ENCODE measurements at places on chromosomes 1 and 21.

DNA sequence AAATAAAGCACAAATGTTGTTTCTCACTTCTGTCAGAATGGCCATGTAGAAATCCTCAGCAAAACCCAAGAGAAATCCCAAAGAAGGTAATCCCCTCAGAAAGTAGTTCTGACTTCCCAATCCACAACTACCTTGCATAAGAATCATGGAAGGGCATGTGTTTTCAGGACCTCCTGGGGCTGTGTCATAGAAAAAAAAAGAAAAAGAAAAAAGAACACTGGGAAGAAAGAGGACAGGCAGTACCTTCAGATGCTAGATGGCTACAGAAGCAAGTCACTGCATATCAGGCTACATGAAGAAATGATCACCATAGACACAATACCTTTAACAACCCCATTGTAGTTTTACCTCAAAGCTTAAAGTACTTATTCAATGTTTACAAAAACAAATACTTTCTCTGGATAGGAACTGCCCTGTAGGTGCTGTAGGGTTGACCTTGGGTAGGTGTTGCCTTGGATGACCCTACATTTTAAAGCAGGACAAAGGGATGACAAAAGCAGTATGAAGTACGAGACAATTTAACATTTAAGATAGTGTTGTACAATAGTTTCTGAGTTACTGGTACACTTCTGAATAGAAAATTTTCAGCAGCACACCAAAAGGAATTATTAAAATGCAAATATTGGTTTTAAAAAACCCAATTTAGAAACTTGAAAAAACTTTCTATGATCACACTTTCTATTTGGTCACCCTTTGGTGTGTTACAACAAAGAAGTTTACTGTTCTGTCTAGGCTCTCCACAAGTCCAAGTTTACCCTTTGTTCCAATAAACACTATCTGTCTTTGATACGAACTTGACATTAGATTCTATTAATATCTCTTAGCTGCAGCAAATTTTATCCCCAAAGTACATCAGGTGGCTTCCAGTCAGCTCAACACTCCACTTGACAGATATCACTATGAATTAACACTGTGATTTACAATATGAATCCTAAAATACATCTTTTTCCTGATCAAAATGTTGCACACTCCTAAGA is 5.0 kb downstream of the TRIT1 start:
- DNase-seq, result no peak

GRCh38 chr1:24866211-24867083 is 63.6 kb downstream of the RUNX3 start:
- DNase-seq, result no peak

GRCh38 chr1:7754234-7754633 is 16.9 kb upstream of the VAMP3 start:
- no peak for DNase-seq

DNA sequence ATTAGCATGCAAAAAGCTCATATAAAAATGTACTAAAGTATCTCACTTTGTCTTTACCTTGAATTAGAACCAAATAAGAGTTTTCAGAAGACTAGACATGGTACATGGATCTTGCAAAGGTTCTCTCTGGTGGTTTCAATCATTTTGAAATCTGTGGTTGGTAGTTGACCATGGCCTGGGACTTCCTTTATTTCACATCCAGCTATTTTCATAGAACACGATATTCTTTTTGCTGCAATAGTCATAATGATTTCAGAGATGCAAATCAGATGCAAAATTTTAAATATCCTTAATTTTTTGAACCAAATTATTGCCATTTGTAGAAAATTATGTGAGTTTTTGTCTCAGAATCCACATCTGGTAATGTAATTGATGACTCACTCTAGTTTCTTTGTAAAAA is 375.1 kb upstream of the ZP4 start:
- DNase-seq, result no peak

- DNase-seq, result no peak
Observed at GRCh38 chr21:42663200-42663750, 9.9 kb downstream of the PDE9A start.

GRCh38 chr1:201089596-201089995 is 22.6 kb downstream of the CACNA1S start:
- no peak for DNase-seq

GRCh38 chr1:59445040-59445439 is 148.1 kb downstream of the FGGY start:
- no peak for DNase-seq

GRCh38 chr1:51518586-51519047 is 449 bp downstream of the EPS15 start:
- DNase-seq, result peak; percentile 44

DNA sequence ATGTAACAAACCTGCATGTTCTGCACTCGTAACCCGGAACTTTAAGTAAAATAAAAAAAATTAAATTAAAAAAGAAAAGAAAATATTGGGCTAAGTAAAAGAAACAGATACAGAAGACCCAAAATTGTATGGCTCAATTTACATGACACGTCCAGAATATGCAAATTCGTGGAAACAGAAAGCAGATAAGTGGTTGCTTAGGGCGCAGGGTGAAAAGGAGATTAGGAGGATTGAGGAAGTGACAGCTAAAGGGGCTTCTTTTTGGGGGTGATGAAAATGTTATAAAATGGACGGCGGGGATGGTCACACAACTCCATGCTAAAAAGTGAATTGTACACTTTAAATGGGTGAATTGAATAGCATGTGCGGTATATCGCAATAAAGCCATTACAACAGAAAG is 27.4 kb upstream of the ZBTB21 start:
- no peak for DNase-seq

DNA sequence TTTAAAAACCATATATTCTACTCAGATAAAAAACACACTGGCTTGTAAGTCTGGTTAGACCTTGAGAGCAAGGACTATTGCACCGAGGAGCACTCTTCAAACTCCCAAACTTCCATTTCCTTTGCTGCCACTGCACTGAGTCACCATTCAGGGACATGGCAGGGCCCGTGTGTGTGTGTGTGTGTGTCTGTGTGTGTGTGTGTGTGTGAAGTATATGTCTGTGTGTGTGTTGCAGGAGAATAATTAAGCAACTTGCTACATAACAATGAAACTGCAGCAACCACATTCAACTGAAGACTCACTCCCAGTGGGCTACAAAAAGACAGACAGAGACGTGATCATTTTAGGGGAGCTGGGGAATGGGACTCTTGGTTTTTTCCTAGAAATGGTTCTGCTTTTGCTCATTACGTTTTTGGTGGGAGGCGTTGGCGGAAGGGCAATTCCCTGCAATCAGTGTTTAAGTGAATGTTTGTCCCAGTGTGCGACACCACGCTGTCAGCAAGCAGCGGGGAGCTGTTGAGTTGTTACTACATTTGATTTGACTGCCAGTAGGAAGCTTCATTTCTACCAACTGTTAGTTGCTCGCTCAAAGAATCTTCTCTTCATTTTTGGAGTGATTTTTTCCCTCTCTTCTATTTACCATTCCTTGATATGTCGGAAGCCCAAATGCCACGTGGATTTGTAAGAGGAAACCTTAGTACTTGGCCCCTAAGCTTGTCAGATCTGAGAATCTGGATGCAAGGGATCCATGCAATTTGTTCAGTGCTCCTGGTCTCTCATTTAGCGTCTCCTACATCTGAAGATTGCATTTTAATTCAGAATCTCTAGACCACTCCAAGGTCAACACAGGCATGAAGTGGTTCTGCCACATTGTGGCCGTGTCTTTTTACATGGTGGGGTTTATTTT is 36.1 kb downstream of the ESRRG start:
- no peak for DNase-seq

DNA sequence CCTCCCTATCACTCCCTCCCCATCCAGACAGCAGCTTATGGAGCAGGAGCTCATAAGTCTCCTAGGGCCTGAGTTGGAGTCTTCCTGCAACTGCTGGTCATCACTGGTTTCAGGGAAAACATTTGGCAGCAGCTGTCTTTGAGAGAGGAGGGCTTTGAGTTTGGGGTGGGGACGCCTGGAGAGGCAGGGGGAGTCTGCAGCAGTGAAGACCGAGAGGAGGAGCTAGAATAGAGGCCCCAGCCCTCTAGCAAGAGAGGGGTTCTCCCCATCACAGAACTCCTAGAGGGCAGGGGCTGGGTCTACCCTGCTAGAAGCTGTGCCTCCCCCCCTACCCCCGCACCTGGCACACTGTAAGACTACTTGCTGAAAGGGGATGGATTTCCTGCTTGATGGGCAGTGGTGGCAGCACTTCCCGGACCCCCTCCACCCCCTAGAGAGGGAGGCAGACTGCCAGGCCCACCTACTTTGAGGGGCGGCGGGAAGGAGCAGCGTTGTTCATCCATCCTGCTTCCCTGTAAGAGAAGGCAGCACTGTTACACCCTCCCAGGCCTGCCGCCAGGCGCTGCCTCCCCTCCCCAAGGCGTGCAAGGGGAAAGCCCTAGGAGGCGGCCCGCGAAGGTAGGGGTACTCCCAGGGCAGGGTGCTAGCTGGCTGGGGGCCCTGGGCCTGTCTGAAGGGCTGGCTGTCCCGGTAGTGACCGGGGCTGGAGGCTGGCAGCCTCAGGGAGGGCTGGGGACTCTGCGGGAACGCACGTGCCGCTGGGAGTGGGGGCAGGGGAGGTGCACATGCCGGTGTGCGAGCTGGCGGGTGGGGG is 50.4 kb downstream of the RAP1GAP start:
- no peak for DNase-seq

- DNase-seq, result no peak
Observed at GRCh38 chr1:116811321-116811720, 57.1 kb downstream of the CD2 start.

GRCh38 chr1:245810789-245811337 is 656.1 kb downstream of the KIF26B start:
- DNase-seq, result no peak

GRCh38 chr1:221794079-221794670 is 52.3 kb upstream of the DUSP10 start:
- DNase-seq, result peak; percentile 48

Data from CD4-positive, alpha-beta T cell treated with Interleukin-21 for 1 hour (primary cell).